GM06990 (cell line): ENCODE measurements at places on chromosomes 16 and 17.

DNA sequence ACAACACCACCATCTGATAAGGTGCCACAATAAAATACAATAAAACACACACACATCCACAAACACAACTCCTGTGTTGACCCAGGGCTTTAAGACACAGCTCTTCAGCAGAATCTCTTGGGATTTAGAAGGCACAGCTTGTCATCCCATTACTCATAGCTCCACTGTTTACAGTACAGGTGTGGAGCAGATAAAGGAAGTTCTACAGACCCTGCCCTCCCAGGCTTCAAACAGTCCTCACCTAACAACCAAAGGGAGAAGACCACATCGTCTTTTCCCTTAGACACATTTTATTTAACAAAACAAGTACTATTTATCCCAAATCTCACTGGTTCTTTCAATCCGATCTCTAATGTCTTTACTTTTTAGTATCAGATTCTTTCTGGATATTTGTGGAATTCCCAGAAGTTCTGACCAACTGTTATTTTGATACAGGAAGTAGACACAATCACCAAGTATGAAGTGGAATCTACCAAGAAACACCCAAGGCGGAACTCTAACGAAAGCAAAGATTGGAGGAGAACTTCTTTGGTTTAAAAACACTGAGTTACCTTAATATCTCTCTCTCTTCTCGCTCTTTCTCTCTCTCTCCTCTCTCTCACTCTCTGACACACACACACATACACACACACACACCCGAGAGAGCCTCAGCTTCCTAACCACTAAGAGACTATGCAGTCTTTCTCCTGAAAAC lies 46.1 kb downstream of the CYTH1 start:
- no peak for DNase-seq

GRCh38 chr17:68641276-68642117 lies 40.3 kb upstream of the FAM20A start:
- DNase-seq, result no peak

GRCh38 chr16:78102865-78103264 lies 3.4 kb downstream of the WWOX start:
- no peak for DNase-seq

- no peak for DNase-seq
Measured at GRCh38 chr16:83068686-83069085, 441.9 kb downstream of the CDH13 start.

- DNase-seq, result no peak
Measured at GRCh38 chr17:45703806-45704205, 80.3 kb upstream of the CRHR1 start.

GRCh38 chr16:57959121-57959520 lies 11.8 kb downstream of the CNGB1 start:
- DNase-seq, result no peak

GRCh38 chr16:28863929-28864793 lies 518 bp downstream of the SH2B1 start:
- no peak for DNase-seq

DNA sequence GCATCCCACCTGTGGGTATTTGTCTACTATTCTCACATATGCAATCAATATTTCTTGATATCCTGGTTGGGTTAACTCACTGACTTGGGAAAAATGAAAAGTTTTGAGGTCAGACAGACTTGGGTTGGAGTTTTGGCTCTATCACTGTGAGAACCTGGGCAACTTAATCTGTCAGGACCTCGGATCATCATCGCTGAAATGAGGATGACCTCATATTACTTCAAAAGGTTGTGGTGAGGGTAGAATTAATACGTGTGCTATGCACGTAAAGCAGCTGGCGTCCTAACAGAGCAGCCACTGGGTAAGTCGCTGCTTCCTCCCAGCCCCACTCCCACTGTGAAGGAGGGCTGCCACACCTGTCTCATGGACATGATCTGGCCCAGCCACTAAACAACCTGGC lies 57.3 kb downstream of the COG7 start:
- DNase-seq, result no peak

DNA sequence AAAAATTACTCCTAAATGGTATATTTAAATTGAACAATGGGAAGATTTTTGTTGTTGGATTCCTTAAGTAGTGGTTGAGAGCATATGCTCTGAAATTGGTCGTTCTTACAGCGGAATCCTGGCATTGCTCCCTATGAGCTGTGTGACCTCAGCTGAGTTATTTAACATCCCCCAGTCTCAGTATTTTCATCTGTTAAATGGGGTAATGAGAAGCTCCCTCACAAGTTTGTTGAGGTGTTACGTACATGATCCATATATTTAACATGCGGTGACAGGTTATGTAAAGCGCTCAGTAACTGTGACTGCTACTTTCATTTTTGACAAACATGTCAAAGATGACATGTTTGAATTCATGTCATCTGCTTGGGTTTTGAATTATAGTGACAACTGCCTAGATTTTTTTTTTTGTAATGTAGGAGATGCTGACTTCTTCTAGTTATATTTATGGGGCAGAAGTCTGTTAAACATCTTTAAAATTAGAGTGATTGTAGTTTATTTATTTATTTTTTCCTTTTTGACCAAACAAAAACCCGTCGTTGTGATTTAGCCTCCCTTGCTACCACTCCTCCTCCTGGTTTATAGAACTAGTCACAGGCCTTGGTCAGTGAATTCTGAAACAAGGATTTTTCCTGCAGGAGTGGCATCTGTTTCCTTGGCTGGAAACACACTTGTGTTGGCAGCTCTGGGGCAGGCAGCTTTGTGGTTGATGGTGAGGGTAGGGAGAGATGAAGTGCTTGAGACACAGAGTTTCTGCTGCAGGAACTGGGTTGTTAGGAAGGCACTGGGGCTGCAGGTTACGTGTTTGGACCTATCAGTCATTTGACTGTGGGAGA lies 268.8 kb downstream of the SNX29 start:
- no peak for DNase-seq
